ENCODE measurements at places on chromosomes 1 and 21. TPM values are rescaled to one million over a fixed set of nuclear protein-coding genes. Genes with fewer than 3 reads are reported as not detected.

Gene SPRR3
- total RNA-seq = not detected

Gene FOXE3
- not detected for total RNA-seq

Gene LCE2C
- not detected for total RNA-seq

Gene DAP3
- total RNA-seq = 113 TPM

Gene PLA2G2D
- total RNA-seq = not detected

Measured in thoracic aorta (tissue), 2 donors.